Cortex of kidney (tissue), 1 donor: ENCODE measurements at places on chromosomes 6 and 20.

- no peak for DNase-seq
These were observed 1.2 kb downstream of the CST7 start for GRCh38 chr20:24950128-24950835.

DNA sequence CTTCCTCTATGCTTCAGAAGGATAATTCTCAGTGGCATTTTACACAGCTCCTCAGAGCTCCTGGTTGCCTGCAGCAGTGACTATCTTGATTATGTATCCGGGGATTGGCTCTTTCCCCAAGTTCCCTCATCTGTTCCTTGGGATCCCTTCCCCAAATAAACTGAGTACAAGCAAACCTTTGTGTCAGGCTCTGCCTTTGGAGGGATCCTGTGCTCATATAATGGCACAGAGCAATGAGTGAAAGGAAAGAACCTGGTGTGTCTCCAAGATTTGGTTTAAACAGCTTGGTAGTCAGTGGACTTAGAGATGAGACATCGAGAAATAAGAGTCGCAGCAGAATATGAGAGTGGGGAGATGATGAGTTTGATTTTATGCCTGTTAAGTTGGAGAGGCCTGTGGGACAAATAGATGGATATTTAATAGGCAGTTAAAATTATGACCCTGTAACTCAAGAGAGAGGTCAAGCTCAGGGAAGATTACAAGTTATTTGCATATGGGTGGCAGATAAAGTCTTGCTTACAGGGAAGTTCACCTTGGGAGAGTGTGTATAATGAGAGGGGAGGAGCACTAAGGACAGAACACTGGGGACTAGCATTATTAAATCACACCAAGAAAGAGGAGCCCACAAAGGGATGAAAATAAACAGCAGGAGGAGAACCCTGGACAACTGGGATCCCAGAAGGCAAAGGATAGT, 44.1 kb upstream of the GCLC start:
- no peak for DNase-seq

DNA sequence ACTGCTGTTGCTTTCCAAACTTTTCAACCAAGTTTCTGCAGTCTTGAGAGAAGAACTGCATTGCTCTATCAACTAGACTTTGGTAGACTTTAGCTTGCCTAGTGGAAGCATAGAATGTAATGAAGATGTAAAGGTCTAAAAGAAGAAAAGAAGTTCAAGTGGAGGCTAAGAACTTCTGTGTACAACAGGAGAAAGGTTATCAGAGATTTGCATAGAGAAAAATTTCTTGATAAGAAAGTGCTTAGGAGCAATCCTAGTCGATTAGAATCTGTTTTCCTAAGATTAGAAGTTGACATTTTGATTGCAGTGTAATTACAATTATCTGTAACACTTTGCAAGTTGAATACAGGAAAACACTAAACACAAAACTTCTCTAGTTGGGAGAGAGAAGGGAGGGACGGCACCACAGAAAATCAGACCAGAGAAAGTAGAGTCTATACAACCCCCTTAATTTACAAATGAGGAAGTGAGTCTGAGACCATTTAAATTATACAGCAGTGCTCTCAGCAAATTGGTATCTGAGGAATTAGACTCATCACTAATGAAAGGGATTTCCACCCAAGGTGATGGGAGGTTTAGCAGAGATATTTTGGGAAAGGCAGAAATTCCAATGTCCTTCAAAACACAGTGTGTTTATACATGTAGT, 194.3 kb upstream of the MARCKS start:
- DNase-seq: no peak

DNA sequence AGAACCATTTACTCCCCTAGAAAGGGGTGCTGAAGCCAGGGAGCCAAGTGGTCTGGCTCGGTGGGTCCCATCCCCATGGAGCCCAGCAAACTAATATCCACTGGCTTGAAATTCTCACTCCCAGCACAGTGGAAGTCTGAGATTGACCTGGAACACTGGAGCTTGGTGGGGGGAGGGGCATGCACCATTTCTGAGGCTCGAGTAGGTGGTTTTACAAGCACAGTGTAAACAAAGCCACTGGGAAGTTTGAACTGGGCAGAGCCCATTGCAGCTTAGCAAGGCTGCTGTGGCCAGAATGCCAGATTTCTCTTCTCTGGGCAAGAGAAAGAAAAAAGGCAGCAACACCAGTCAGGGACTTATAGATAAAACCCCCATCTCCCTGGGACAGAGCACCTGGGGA, 855.8 kb upstream of the CITED2 start:
- DNase-seq: no peak

- DNase-seq: no peak
These were observed 159.0 kb downstream of the PTPRK start for GRCh38 chr6:128361378-128361777.

GRCh38 chr20:45433316-45433715, 17.4 kb downstream of the PIGT start:
- DNase-seq: no peak

- no peak for DNase-seq
These were observed 11.1 kb downstream of the BAK1 start for GRCh38 chr6:33568826-33569570.

DNA sequence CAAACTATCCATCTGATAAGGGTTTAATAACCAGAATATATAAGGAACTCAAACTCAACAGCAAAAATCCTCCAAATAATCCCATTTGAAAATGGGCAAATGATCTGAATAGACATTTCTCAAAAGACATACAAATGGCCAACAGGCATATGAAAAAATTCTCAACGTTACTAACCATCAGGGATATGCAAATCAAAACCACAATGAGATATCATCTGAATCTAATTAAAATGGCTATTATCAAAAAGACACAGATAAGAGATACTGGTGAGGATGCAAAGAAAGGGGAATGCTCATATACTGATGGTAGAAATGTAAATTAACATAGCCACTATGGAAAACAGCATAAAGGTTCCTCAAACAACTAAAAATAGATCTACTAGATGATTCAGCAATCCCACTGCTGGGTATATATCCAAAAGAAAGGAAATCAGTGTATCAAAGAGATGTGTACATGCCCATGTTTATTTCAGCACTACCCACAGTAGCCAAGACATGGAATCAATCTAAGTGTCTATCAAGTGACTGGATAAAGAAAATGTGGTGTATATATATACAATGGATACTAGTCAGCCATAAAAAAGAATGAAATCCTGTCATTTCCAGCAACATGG, 6.1 kb upstream of the BRD2 start:
- no peak for DNase-seq

DNA sequence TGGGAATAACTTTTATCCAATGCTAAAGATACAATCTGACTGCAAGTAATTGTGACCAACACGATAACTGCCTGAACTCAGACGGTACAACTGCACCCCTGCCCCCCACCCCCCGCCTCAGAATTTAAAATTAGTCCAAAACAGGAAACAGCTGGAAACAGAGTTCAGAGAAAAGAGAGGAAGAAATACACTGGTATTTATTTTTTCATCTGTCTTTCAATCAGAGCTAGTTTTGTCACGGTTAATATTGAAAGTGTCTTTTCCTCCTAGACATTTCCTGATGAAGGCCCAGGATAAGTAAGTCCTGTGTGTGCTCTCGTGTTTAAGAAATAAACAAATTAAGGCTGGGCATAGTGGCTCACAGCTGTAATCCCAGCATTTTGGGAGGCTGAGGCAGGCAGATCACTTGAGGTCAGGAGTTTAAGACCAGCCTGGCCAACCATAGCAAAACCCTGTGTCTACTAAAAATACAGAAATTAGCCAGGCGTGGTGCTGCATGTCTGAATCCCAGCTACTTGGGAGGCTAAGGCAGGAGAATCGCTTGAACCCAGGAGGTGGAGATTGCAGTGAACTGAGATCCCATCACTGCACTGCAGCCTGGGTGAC, 21.5 kb downstream of the ACSS1 start:
- no peak for DNase-seq

GRCh38 chr6:144479991-144480390, 194.9 kb downstream of the UTRN start:
- no peak for DNase-seq

- no peak for DNase-seq
These were observed 156.2 kb upstream of the JARID2 start for GRCh38 chr6:15089569-15090144.

DNA sequence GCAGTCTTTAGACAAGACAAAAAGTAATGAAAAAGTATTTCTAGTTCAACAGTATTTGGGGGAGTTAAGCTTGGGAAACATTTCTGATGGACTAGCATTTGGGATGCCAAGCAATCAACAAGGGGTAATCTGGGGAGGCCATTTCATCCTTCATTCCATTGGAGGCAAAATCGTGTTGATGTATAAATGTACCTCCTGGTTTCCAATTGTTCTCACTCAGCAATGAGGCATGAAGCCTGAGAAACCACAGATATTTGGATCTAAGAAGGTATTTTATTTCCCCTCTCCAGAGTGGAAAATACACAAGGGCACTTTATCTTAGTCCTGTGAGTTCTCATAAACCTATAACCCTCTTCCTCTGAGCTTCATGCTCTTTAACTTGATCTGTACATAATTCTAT, 68.2 kb downstream of the TBX18 start:
- DNase-seq: no peak

DNA sequence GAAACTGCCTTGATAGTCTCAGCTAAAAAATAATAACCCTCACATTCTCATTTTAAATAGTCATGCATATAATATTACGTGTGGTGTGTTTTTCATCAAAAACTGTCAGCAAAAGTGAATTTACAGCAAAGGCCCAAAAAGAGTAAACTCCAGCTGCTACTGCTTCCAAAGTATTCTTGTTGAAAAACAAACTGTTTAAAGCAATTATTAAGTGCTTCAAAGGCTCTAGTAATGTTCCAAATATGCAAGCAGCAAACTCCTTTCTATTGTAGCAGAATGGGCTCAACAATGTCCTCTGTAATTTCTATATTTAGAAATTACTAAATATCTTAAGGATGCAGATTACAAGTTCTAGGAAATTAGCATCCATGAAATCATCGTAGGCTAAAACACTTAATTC, 280.0 kb upstream of the TBX18 start:
- DNase-seq: no peak

DNA sequence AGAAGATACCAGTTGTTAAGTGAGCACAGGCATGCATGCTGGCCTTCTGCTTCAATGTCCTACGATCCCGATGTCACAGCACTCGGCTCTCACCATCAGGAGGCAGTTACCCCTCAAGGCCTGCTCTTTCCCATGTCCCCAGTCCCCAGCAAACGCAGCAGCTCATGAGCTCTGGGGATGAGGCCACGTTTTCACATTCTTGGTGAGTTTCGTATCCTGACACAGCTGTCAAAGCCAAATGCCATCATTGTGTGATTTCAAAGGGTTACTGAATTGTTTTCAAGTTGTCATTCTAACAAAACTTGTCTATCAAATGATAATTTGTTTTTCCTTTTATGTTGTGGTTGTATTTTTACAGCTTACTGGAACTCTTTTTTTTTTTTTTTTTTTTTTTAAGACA, 226.9 kb upstream of the KCNG1 start:
- DNase-seq: no peak

DNA sequence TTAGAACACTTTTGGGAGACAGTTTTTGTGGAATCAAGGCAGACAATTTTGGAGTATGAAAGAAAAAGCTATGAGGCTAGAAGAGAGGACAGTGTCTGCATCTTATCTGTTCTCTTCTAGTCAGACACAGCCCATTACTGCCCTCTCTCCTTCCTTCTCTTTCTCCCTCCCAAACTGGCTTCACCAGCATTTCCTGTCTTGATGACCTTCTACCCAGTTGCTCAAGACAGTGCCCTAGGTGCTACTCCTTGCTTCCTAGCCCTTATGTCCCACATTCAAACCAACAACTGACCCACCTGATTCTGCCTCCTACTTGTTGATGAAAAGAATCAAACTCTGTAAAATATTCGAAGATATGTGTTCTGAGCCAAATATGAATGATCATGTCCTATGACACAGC, 116.4 kb upstream of the RIPOR2 start:
- DNase-seq: no peak

GRCh38 chr6:170448317-170448716, 104.8 kb downstream of the PSMB1 start:
- DNase-seq: no peak

DNA sequence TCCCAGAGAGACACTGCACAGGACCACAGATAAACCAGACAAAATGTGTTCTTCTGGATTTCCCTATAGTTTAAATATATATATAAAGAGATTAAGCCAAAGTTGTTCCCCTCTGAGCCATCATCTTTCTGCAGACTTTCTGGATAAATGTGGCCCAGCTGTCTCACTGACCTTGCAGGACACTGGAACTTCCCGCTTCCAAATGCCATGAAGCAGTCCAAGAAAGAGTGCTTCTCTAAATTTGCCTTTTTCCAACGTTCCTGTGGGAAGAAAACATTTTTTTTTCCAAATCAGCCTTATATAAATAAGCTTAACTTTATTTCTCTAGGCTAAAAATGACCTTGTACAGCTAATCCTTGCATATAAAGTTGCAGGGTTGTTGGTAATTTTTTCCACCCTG, 65.7 kb downstream of the CYP39A1 start:
- DNase-seq: no peak

GRCh38 chr20:1171461-1172093, 13.2 kb downstream of the TMEM74B start:
- DNase-seq: no peak

DNA sequence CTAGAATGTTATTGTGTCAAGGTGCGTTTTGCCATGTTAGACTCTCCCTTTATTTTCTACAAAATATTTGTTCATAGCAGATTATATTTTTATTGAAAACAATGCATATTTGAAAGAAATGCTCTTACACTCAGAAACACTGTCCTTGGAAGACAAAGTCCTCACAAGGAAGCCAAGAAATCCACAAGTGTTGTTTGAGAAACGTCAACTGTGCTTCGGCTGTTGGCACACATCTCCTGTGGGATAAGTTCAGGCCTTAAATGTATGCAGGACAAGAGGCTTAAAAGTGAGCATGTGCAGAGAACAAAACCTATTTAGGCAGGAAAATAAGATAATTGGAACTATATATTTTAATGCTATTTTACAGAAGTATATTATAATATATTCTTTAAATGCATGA, 9.5 kb upstream of the THBD start:
- DNase-seq: no peak

- DNase-seq: no peak
These were observed 735 bp downstream of the FAM135A start for GRCh38 chr6:70413992-70414494.

DNA sequence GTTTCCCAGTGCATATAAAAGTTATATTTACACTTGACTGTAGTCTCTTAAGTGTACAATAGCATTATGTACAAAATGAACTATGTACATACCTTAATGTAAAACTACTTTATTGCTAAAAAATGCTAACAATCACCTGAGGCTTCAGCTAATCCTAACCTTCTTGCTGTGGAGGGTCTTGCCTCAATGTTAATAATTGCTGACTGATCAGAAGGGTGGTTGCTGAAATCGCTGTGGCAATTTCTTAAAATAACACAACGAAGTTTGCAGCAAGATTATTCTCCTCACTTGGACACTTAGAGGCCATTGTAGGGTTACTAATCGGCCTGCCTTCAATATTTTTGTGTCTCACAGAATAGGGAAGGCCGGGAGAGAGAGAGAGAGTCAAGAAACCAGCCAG, 24.7 kb upstream of the MICB start:
- DNase-seq: no peak

GRCh38 chr6:108822401-108822800, 25.8 kb upstream of the ARMC2 start:
- no peak for DNase-seq

GRCh38 chr6:106617302-106617701, 12.0 kb downstream of the RTN4IP1 start:
- DNase-seq: no peak
